NCI-H2107 (cell line): ENCODE measurements at places on chromosomes 7 and 10.

DNA sequence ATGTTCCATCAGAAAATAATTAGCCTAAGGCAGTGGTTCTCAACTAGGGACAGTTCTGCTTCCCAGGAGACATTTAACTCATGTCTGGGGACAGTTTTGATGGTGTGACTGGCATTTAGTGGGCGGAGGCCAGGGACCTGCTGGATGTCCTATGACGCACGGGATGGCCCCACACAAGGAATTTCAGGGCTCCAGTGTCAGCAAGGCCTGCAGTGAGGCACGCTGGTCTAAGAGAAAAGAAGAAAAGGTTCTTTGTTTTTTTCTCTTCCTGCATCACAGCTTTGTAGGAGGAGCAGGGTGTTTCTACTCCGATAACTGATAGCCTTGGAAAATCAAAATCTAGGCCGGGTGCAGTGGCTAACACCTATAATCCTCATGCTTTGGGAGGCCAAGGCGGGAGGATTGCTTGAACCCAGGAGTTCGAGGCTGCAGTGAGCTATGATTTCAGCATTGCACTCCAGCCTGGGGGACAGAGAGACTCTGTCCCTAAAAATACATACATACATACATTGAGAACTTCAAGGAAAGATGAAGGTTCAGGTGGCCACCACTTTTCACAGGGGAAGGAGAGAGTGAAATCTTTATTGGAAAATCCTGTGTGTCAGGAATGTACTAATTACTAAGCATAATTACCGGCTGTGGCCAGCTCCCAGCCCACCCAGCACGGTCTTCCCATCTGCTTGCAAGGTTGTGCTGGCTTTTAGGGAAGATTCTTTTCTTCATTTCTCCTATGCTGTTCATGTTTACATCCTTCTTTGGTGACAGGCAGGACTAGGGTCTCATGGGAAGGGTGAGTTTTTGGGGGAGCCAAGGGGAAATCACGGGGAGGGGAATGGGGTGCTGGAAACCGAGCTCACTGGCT lies 150.4 kb downstream of the ACTR3B start:
- no peak for DNase-seq

- DNase-seq: no peak
Observed at GRCh38 chr10:128877141-128877540, 589.9 kb upstream of the MGMT start.

DNA sequence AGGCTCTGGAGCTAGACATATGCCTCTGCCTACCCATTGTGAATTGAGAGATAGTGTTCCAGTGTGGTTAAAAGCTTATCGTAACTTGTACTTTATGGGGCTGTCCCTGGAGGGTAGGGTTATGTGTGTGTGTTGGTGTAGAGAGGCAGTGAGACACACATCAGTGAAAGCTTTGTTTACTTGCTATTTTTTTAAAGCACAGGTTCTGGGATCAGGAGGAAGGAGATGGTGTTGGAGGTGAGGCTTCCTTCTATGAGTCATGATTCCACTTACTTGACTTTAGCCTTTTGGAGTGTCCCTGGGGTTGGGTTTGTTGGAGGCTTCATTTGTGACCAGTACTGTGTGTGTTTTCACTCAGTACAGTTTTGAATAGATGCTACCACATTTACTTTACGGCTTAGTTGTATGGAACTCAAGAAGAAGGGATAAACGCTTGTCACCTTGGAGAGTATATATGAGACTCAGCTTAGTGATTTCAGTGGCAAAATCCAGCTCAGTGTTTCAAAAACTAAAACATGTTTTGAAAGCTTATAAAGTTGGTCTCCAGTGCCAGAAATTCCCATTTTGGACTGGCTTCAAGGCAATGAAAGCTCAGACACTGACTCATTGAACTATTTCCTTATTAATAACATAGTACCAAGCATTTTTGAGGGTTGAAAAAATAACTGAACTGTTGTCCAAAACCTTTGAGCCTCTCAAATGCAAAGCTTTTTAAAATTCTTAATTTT lies 106.2 kb downstream of the PLXDC2 start:
- DNase-seq: no peak

GRCh38 chr7:143002106-143002505 lies 24.8 kb downstream of the OR9A2 start:
- no peak for DNase-seq

GRCh38 chr7:67045496-67045995 lies 48.9 kb downstream of the TYW1 start:
- no peak for DNase-seq
